ENCODE measurements at places on chromosomes 2 and 18.

DNA sequence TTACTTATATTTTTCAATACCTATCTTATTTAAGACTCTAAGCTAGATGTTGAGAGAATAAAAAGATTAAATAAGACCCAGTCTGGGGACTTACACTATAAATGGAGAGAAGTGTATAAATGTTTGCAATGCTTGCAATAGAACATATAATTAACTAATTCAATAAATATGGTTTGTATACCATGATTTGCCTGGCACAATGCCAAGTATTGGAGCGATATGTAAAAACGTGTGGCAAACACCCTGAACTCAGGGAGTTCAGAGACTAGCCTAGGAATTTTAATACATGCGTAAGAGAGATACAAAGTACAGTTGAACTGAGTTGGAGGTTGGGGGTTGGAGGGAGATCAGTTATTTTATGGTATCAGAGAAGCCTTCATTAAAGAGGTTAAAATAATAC is 251.8 kb upstream of the DDX18 start:
- DNase-seq, result no peak

GRCh38 chr2:42770288-42771131 is 6.6 kb upstream of the OXER1 start:
- no peak for DNase-seq

GRCh38 chr2:20955277-20956026 is 88.4 kb downstream of the APOB start:
- no peak for DNase-seq

DNA sequence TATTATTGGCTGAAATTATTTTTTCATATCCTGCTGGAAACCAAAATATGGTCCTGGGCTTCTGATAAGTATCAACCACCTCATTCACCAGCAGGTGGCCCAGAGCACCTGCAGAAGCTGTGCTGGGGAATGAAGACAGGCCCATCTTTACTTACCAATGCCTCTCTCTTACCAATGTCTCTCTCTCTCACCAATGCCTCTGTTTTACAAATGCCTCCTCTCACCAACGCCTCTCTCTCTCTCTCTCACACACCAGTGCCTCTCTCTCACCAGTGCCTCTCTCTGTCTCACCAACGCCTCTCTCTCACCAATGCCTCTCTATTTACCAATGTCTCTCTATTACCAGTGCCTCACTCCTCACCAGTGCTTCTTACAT is 2.3 kb upstream of the MAL start:
- no peak for DNase-seq

DNA sequence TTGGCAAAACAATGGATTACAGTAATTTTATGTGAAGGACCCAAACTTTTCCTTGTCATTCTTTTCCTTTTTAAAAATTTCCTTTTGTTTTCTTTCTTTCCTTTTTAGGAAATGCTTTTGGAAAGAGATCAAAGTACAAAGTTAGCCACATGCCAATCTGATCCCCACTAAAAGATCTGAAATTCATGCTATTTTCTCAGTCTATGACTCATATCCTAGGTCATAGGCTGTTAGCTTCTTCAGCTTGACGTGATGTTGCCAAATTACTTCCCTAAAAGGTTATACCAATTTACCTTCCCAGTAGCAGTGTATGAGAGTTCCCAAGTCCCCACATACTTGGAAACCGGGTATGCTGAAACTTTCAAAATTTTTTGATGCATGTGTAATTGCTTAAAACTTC is 355.3 kb downstream of the INSIG2 start:
- DNase-seq, result no peak

DNA sequence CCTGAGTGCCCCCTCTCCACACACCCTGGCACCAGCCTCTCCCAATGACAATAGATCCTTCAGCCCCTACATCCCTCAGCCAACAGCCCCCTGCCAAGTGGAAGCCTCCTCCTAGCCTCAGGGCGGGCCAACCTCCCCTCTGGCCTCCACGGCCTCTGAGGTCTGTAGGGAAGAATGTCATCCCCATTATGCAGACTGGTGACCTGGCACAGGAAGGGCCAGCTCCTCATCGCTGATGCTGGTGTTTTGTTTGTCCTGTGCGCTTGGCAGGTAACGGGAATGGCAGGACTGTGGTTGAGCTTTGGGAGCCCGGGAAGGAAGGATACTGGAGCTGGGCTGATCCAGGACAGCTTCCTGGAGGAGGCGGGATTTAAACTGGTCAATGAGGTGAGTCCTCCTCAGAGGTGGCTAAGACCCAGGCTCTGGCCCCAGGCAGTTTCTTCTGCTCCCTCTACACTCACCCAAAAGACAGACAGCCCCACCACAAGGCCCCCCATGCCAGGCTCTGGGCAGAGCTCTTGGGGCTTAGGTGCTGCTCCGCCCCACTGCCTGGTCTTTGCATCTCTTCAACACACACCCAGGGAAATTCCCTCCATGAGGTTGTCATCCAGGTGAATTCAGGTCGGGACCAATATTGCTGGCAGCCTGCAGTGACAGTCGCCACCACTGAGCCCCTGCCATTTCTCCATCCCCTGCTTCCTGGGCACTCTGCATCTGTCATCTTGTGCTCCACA is 75.2 kb upstream of the SMAD7 start:
- no peak for DNase-seq

- DNase-seq, result no peak
These were observed 48.2 kb downstream of the G6PC2 start for GRCh38 chr2:168949324-168949723.

DNA sequence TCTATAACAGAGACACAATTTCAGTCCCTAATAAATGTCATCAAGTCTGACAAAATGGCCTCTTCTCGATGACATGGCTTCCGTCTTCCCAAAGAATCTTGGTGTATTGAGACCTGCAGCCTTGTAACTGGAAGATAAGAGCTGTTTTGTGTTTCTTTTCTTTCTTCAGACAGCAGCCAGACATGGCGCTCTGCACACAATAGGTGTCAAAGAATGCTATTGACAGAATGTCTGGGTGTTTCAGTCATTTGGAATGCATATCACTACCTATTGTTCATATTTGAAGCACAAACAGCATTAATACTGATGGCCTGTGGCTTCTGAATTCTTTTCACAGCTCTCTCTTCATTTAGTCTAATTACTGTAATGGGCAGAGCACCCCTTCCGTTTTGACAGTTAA is 344.8 kb downstream of the RPRM start:
- no peak for DNase-seq

- DNase-seq, result no peak
These were observed 195.4 kb downstream of the FAM210A start for GRCh38 chr18:13530879-13531387.

DNA sequence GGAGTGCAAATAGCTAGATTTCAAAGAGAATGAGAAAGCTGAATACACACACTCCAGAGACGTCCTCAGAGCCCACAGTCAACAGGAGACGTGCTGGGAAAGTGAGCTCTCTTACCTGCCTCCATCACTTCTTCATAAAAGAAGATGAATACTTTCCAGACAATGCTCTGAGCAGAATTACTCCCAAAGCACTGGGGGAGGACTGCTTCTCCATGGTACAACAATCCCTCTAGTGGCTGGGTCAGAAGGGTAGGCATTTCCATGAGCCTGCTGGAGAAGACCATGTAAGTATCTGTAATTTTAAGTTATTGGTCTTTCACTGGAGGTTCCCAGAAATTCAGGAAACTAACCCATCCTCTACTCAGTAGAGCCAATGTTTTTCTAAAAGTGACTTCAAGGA is 190.3 kb downstream of the RBM43 start:
- DNase-seq, result no peak

- peak; percentile 85 for DNase-seq
These were observed 2.1 kb downstream of the ARID5A start for GRCh38 chr2:96538487-96539214.

GRCh38 chr2:65199891-65200290 is 27.7 kb upstream of the ACTR2 start:
- no peak for DNase-seq

DNA sequence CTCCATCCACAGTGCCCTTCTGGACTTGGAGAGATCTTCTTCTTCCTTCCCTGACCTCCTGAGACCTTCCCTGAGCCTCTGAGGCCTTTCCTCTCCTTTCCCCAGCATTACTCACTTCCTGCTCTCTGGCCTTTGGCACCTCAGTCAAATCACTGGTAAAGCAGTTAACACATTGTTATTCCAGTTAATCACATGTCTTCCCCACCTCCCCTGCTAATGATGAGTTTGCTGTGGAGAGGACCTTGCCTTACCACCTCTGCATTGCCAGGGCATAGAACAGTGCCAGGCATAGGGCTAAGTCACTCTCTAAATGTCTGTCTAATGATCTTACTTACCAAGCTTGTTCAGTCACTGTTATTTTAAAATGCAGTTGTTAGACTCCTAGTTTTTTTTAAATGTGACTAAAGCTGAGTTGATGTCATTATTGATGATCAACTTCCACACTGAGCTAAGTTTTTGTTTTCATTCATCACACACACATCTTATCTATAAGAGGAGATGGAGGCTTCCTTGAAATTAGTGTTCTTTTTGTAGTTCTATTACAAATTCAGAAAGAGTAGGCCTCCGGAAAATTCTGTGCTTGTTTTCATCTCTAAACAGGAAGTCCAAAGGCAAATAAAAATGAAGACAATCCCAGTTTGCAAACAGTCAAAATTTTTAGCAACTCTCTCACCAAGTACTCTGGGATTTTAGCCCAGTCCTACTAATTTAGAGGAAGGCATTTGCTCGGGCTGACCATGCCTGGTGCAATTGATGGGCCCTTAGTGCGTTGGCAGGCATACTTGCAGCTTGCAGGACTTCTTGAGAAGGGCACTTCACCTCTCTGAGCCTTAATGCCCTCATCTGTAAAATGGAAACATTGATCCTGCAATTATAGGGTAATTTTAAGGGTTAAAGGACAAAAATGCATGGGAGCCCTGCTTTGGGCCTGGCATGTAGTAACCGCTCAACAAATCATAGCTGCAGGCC is 113.7 kb upstream of the SPRED2 start:
- no peak for DNase-seq

DNA sequence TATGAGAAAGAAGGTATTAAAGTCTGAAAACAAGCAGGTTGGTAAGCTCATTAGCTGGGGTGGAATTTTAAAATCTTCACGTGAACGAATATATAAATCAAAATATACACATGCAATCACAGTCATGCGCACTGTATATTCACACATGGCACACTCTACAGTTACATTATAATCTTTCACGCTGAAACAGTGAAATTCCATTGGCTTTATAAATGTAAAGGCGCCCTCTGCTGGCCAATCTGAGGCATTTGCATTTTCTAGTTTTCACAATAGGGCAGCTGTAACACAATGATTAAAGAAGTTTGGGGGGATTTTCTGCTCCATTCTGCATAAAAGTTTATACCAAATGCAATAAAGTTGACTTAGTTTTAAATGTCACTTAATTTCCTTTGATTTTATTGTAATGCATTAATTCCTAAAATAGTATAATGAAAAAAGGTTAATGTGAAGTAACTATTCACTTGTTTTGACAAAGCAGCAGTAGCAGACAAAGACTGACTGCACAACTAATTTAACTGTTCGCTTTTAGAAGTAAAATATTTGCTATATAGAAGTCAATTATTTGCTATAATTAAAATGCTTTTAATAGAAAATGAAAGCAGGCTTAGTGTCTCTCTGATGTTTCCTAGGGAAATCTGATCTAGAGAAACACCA is 17.2 kb downstream of the IFIH1 start:
- DNase-seq, result peak; percentile 32

DNA sequence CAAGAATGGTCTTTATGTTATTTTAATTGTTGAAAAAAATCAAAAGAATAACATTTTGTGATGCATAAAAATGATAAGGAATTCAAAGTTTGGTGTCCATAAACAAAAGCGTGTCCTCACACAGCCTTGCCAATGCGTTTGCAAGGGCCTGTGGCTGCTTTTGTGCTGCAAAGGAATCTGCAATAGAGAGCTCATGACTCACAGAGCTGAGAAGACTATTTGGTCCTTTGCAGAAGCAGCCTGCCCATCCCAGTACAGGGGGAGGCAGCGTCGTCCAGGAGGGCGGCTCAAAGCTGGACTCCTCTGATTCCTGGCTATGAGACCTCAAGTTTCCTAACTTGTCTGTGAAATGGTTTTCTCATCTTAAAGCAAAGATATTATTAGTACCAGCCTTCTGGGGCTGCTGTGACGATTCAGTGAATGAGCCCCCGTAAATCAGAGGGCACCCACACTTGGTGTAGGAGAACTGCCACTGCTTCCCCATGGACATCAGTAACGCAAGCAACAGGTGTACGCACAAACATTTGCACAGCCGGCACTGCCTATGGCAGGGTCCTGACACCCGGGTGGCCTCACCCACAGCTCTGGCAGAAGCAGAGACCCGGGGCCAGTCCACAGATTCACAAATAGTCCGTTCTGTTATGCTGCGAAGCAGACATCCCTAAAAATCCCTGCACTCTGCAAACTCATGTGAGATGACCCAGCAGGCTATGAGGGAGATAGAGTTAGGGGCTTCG is 70.6 kb upstream of the ASAP2 start:
- no peak for DNase-seq

DNA sequence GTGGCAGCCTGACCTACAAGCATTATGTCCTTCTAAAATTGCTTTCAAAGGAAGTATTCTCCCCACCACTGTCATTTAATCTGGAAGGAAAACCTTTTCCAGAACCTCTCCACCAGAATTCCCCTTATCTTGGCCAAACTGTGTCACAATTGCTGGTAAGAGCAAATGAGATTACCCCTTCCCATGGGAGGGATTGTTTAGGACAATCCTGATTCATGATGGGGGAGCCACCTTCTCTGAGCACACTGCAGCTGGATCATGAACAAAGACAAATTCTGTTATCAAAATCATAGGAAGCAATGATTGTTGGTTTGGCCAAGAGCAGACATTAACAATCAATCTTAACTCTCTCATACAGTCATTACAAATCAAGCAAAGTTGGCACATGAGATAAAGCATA is 18.1 kb upstream of the ATOH8 start:
- DNase-seq, result no peak

- DNase-seq, result no peak
These were observed 173.1 kb downstream of the SEPTIN10 start for GRCh38 chr2:109440499-109441156.

DNA sequence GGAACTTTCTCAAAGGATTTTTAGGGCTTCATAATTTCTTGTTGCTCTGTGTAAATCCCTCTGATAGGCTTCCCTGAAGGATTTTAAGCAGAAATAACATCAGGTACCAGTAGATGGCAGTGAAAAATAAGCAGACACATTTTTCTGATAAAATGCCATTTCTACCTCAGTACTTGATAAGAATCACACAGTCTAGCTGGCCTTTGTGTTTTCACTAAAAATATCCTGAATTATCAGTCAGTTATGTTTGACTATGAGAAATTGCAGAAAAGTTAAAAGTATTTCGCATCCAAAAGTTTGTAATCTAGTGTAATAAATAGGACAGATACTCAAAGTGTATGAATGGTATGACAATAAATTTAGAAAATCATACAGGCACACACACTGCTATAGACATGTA is 68.7 kb downstream of the DNAJC10 start:
- DNase-seq, result no peak

DNA sequence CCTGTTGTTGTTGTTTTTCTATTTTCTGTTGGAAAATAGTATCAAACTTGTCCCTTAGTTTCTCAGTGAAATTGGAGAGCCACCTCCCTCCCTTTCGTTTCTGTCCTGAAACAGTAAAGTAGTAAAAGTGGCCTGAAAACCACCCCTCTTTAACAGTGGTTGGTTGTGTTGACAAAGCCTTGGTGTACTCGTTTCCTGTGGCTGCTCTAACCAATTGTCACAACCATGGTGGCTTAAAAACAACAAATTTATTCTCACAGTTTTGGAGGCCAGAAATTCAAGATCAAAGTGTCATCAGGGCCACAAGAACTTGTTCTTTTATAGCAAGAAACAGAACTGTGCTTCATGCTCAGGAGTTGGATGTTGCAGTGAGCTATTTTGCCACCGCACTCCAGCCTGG is 4.0 kb upstream of the DYSF start:
- DNase-seq, result no peak
